Skin of body (tissue), 3 donors: ENCODE measurements at places on chromosomes 16 and 17.
A peak's percentile ranks its signal among the peaks of the same experiment; 100 is the strongest.

GRCh38 chr16:66524601-66525164 is 25.2 kb downstream of the TK2 start:
- no peak for DNase-seq

- DNase-seq = peak; percentile 69
Observed at GRCh38 chr17:48074322-48075081, 26.3 kb downstream of the NFE2L1 start.

- DNase-seq = no peak
Observed at GRCh38 chr17:69503711-69504110, 89.2 kb downstream of the MAP2K6 start.

- no peak for DNase-seq
Observed at GRCh38 chr16:12575288-12575687, 228.4 kb downstream of the CPPED1 start.

DNA sequence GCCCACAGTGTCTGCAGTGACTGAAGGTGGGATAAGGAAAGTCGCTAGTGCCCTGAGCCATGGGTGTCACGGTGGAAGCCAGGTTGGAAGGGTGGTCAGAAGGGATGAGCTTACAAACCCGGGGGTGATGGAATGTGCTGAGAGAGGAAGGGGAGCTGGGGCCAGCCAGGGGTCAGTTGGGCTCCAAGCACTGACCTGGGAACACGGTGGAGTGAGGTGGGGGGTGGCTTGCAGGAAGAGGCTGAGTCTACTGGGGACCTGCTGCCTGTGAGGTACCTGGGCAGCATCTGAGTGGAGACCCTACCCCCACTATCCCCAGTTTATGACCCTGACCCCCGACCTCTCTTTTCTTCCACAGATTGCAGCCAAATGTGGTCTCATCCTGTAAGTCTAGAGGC is 3.1 kb downstream of the TMEM92 start:
- DNase-seq = no peak
